NCI-H1105 treated with DMSO at 0.1 percent for 48 hours (cell line): ENCODE measurements at places on chromosomes 2 and 18.

- no peak for DNase-seq
Observed at GRCh38 chr2:99150706-99151105, 4.0 kb downstream of the TSGA10 start.

DNA sequence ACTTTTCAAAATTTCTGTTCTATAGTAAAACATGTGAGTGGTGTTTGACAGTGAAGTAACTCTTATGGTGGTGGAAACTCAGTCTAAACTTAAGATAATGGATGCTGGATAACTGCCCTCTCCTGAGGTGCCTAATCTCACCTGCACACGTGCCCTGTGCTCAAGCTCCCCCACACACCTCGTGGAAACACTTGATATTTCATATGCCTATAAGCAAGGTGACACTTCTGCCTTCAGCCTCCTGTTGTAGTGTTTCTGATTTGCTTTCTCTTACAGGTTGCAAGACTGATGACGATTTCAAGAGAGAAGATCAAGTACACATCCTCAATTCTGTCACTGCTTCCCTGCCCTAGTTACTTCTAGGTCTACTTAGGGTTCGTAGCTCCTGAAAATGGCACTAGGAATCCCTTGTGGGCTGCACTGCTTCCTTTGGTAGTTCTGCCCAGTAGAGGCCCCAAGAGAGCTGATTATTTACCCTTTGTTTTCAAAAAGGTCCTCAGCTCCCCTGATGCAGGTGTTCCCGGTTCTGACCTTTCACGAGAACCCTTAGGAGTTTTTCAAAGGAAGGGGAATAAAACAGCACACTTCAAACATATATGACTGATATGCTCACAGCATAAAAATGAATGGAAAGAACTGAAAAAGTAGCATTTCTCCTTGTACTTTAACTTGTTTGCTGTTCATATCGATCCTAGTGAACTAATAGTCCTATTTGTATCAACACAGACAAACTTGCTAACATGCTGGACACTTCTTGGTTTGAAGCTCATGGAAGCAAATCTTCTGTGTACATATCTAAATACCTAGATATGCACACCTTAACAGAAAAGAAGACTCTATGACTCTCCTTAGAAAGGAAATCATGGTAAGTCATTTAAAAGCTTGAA is 6.7 kb downstream of the CAVIN2 start:
- DNase-seq = no peak

GRCh38 chr2:210551001-210551400 is 5.4 kb upstream of the CPS1 start:
- DNase-seq = no peak

GRCh38 chr2:84971510-84972206 is 697 bp downstream of the KCMF1 start:
- peak; percentile 37 for DNase-seq

DNA sequence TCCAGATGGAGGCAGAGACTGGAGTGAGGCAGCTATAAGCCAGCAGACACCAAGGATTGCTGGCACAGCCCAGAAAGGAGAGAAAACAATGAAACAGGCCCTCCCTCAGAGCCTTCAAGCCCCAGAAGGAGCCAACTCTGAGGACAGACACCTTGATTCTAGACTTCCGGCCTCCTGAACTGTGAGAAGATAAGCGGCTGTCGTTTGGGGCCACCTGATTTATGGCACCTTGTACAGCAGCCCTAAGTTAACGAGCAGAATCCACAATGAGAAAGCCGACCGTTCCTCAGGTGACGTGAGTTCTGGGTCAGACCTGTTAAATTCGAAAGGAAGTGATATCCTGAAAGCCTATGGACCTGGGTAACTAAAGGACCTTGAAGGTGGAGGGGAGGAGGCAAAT is 7.3 kb upstream of the CNDP2 start:
- no peak for DNase-seq

DNA sequence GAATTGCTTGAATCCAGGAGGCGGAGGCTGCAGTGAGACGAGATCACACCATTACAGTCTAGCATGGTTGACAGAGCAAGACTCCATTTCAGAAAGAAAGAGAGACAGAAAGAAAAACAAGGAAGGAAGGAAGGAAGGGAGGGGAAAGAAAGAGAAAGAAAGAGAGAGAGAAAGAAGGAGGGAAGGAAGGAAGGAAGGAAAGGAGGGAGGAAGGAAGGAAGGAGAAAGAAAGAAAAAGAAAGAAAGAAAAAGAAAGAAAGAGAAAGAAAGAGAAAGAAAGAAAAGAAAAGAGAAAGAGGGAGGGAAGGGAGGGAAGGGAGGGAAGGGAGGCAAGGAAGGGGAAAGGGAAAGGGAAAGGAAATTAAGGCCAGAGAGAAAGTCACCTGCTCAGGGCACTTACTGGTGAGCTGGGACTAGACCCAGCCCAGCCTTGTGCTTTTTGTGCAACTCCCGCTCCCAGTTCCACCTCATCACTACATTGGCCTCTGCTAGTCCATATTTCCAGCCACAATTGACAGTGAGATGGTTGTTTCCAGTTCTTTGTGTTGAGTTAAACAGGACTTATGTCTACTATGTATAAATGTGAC is 35.7 kb downstream of the MOGAT1 start:
- DNase-seq = no peak

DNA sequence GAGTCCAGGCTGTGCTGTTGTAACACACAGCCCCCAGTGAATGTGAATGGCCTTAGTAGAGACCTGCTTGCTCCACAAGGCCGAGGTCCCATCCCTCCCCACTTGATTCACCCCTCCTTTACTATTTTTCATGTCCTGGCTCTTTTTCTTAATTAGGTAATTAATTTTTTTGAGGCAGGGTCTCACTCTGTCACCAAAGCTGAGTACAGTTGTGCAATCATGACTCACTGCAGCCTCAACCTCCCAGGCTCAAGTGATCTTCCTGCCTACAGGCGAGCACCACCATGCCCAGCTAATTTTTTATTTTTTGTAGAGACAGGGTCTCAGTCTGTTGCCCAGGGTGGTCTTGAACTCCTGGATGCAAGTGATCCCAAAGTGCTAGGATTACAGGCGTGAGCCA is 19.3 kb downstream of the FBLN7 start:
- DNase-seq = no peak

GRCh38 chr2:71166812-71167211 is 36.4 kb downstream of the MPHOSPH10 start:
- DNase-seq = no peak

- DNase-seq = peak; percentile 43
Observed at GRCh38 chr18:31273812-31274527, 44.0 kb upstream of the DSG1 start.

DNA sequence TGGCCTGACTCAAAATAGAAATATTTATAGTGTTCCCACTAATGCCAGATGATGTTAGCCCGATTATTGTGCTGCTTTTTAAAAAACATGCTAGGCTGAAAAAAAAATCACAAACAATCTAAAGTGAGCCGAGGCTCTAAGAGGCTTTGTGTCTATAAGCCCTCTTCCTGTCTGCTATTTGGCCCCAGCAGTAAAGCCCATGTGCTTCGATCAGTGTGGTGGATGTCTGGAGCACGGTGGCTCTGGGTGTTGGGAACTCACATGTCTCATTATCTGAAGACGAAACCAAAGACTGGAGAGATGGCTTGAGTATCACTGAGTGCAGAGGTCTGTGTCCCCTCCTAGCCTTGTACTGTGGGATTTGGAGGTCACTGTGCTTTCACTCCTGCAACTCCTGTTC is 55.1 kb downstream of the INO80C start:
- DNase-seq = no peak

- no peak for DNase-seq
Observed at GRCh38 chr2:15107137-15107536, 454.0 kb downstream of the NBAS start.

DNA sequence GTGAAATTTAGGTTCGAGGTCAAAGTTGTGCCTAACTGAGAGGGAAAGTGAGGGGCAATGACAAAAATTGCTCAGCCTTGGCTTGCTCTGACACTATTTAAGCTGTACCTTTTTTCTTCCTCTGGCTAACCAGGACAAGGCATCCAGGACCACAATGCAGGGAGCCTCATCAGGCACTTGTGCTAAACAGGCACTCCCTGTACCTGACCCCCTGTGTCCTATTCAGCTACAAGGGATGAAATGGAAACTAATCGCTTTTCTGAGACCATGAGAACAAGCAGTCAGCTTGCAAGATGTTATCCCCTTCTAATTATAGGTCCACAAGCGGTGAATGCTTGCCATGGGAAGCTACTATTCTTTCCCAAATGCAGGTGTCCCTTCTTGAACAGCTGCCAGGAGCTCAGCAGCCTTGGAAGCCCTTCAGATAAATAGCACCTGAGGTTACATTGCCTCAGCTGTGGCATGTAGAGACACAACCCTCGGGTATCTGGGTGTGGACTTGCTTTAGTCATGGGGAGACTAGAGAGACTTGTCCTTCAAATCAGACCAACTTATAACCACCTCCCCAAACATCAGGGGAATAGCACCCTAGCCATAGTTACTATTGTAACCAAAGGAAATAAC is 19.1 kb upstream of the ITGA6 start:
- peak; percentile 97 for DNase-seq

DNA sequence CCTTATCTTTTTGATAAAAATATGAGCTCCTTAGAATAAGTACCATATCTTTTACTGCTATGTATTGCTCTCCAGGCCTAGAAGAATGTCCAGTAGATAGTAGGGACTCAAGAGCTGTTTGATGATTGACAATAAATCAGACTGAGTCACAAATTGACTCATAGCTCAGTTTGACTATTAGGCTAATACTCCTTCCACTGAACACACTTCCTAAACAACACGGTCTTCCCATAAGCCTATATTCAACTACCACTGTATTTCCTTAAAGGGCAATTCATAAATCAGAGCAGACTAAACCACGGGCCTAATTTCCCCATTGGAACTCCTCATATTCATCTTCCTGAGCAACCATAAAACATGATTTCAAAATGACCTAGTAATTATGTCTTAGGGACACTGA is 258.5 kb downstream of the ALK start:
- no peak for DNase-seq
